ENCODE measurements at places on chromosomes 6 and 20.

DNA sequence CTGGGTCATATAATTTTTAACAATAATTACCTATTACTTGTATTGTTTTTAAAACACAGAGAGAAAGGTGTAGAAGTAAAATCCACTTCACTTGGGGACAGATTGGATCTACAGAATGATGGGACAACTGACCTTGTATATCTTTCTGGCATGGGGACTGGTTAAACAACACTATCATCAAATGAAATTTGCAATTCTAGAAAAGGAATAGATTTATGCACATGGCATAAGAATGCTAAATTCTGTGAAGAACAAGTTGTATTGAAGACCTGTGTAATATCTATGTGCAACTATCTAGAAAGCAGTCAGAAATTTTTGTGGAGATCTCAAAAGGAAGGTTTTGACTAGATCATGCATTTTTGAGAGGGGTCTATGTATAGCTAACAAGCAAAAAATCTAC lies 106.3 kb upstream of the BMP5 start:
- DNase-seq = no peak

GRCh38 chr6:156395276-156395675 lies 381.9 kb upstream of the ARID1B start:
- DNase-seq = no peak

DNA sequence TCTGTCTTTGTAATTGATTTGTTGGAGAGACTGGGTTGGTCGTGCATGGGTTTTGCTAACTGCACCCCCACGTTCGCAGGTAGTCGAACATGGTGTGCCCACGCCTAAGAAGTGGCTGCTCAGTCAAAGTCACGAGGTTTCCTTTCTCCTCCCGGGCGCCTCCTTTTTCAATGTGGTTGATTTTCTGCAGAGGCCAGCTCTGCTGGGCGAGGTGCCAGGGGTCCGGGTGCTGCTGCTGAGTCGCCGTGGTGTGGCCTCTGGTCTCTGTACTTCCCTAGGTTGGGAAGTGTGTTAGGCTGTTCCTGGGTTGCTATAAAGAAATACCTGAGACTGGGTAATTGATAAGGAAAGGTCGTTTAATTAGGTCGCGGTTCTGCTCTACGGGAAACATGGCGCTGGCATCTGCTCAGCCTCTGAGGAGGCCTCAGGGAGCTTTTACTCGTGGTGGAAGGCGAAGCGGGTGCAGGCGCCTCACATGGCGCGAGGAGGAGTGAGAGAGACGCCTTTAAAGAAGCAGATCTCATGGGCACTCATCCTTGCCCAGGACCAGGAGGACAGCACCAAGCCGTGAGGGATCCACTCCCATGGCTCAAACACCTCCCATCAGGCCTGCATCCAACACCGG lies 14.1 kb downstream of the OSBPL2 start:
- no peak for DNase-seq

GRCh38 chr6:170174771-170175643 lies 115.9 kb downstream of the DLL1 start:
- no peak for DNase-seq

DNA sequence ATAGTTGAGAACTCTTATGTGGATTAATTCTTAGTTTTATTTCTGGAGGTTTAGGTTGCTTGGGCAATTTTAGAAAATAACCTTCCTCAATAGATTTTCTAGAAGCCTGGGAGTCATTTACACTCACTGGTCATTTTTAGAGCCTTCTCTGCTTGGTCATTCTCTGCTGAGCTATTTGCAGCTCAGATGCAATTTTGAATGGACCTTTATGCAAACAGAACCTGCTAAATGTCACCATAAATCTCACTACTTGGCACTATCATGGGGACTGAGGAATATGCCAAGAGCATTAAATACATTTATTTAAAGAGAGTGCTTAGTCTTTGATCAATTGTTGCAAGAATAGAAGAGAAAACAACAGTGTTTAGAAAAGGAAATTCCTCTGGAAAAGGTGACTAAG lies 154.0 kb downstream of the CLVS2 start:
- no peak for DNase-seq

All from T-helper 2 cell treated with Interferon-gamma antibody and Interleukin-4, amounts not matched to agents 5 μg/mL and 100 μg/mL, for 36 hours (primary cell).